ENCODE measurements at places on chromosomes 2 and 18. TPM values are rescaled to one million over a fixed set of nuclear protein-coding genes. Genes with fewer than 3 reads are reported as not detected.
A peak's percentile ranks its signal among the peaks of the same experiment; 100 is the strongest.

GRCh38 chr2:96151595-96152303, 6.5 kb upstream of the DUSP2 start:
- no peak for DNase-seq

GRCh38 chr2:128555433-128555832, 236.8 kb upstream of the HS6ST1 start:
- DNase-seq, result no peak

GRCh38 chr2:225122583-225123486, 80.6 kb upstream of the DOCK10 start:
- peak; percentile 18 for DNase-seq

DNA sequence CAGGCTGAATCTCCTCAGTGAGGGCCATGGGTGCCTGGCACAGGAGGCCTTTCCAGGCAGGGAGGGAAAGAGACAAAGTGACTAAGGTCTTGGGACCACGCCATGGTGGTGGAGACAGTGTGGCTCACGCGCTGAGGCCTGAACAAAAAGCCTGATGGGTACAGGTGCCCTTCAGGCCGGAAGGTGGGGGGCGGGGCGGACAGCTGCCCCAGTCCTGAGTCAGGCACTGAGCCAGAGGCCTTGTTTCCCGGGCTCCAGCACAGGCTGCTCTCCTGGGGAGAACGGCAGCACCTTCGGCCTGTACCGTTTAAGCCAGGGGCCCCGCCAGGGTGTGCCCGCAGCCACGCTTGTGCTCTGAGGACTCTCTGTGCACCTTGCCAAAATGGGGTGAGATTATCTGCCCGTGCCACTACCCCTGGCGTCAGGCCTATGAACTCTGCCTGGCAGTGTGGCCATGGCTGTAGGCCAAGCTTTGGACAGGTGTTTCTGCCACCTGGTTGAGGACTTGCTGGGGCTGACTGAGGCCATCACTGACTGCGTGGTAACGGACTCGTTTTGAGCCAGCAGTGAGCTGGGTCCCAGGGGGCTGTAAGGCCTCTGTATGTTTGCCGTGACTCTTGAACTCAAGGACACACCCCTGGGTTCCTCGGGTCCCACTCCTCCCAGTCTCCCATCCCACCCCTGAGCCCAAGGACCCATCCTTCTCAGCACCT, 31.7 kb upstream of the DNMT3A start:
- DNase-seq, result no peak

DNA sequence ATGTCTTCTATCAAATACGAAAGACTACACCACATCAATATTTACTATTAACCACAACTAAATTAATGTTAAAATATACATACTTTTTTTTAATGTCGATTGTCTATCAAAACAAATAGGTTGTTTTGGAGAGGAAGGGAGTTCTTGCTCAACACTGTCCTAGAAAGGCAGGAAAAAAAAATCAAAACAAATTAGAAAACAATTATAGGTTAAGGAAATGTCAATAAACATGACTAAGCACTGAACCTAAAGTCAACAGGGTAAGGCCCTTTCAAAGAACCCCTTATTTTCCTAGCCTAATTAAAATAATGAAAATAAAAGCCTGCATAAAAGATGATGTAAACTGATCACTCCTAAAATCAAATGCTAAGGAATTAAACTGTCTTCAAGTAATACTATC, 2.8 kb downstream of the CEP76 start:
- no peak for DNase-seq

DNA sequence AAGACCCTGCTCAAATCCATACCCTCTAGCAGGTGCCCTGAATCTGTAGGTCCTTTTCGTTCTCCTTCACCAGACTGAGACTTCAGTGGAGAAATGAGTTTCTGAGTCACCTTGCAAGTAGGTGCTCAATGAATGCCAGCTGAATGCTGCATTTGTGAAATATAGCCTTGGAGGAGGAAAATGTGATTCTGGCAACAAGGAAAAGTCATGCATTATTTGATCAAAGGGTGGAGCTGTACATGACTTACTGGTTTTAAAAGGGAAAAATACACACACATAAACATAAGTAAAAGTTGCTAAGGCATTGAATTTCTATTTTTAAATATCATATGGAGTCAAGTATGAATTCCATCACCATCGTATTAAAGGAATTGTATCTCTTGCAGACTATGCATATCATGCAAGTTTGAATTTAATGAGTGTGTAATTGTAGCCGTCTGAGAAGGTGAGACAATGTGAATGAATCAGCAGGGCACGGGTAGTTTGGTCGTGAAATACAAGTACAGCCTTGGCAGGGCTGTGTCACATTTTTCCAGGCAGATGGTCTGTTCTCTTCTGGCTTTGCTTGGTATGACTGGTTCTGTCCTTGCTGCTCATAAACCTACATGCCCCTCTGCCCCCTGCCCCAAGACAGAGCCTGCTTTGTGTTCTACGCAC, 160.8 kb downstream of the COL6A3 start:
- no peak for DNase-seq

DNA sequence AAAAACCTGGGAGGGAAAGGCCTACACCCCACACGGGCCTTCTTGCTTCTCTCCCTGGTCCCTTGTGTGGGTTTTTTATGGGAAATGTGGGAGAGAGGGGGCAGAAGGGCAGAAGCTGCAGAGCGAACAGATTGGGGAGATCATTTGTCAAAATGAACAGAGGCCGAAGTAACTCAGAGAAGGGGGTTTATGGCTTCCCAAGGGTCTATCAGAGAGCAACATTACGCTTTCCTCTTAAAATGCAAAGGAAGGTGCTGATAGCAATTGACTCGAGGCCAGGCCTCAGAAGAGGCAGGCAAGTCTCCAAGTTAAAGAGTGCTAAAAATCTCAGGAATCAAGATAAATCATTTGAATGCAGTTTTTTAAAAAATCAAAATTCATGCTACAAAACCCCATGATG, 101.5 kb downstream of the SGPP2 start:
- no peak for DNase-seq

DNA sequence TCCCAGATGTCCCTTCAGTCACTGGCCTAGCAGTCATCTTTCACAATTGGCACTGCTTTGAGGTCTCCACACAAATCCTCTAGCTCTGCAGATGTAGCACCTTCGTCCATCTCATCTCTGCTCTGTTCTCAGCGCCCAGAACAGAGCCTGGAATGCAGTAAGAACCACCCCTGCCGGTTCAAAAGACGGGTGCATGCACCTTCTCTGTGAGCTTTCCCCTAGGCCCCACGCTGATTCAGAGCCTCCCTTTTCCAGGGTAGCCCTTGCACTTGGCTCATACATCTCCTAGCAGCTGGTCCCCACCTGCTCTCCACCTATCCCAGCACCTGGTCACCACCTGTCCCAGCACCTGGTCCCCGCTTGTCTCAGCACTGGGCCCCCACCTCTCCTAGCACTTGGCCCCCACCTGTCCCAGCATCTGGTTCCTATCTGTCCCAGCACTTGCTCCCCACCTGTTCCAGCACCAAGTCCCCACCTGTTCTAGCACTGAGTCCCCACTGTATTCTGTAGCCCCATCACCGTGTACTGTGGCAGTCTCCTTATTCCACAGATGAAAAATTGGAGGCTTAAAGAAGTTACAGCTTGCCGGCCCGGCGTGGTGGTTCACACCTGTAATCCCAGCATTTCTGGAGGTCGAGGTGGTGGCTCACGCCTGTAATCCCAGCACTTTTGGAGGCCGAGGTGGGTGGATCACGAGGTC, 4.7 kb upstream of the KCNF1 start:
- no peak for DNase-seq

DNA sequence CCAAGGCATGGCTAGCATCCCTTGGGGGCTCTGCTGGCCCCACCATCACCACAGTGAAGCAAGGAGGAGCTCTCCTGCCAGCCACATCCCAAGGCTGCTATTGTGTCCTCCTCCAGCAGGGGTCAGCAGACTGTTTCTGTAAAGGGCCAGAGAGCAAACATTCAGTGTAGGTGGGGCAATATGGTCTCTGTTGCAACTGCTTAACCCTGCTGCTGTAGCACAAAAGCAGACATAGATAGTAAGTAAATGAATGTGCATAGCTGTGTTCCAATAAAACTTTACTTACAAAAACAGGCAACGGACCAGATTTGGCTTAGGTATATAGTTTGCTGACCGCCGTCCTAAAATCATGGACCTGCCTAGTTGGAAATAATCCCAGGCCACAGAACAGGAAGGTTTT, 36.4 kb upstream of the ZBTB7C start:
- peak; percentile 82 for DNase-seq

GRCh38 chr2:177172034-177172880, 40.3 kb upstream of the HNRNPA3 start:
- no peak for DNase-seq

DNA sequence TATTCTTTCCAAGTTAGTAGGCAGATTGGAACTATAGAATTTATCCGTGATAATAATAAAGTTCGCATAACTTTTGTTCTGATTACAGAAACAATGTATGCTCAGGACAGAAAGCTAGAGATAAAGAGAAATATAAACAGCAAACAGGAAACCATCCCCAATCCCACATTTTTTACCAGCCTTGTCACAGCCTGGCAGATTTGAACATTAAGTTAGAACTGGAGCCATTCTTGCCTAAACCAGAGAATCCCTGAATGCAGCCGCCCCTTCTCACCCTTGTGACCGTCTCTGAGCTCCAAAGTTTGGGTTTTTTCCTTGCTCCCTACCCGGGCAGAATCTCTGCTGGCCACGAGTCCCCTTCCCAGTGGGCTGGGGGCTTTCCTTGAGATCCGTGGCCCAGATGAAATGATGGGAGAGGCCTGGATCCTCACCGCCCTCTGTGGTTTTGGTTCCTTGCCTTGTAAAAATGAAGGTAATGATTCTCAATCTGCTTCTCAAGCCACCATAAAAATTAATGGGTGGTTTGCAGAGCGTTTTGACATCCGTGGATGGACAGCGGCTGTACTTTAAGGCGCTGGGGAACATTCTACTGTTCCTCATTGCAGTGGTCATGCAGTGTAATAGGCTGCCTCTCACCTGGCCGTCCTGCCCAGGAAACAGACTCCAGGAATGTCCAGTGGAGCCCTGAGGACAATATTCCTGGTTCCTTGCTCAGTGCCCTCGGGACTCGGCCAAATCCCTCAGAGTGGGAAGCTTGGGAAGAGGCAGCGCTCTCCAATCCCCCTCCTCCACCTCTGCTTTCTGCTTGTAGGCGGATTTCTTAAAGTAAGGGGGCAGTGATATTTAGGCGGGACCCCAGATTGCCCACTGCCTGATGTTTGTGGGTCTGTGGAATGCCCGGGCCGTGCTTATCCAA, 1.6 kb downstream of the SH3BP4 start:
- DNase-seq, result no peak

DNA sequence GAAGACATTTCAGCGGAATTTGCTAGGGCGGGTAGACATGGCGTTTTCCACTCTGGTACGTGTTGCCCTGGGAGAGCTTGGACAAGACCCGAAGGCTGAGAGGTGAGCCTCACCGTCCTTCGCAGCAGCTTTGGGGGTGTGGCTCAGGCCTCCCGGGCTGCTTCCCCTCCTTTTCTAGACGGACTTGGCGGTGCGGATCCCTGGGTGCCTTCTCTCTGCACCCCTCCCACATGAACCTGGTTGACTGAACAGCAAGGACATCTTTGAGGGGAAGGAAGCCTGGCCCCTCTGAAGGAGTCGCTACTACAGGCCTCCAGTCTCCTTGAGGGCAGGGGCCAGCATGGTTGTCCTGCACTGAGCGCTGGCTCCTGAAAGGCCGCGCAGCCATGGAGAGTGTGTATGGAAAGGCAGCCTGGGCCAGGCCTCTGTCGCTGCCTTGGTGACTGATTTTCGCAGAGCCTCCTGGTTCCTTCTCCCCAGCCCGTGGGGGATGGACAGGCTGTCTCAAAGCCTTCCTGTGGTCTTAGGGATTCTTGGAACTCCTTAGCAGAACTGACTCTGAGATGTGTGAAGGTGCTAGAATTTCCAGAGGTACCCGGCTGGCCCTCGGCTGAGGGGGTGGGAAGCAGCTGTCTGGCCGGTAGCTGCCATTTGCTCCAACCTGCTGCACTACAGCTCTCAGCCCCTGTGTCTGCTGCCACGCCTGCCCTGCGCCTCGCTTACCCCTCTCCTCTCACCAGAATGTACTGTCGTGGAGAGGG, 9.9 kb downstream of the CNNM4 start:
- no peak for DNase-seq

GRCh38 chr2:46696966-46697829, 217.8 kb downstream of the TMEM247 start:
- no peak for DNase-seq

- no peak for DNase-seq
These were observed 929.2 kb upstream of the SOX11 start for GRCh38 chr2:4762951-4763376.

DNA sequence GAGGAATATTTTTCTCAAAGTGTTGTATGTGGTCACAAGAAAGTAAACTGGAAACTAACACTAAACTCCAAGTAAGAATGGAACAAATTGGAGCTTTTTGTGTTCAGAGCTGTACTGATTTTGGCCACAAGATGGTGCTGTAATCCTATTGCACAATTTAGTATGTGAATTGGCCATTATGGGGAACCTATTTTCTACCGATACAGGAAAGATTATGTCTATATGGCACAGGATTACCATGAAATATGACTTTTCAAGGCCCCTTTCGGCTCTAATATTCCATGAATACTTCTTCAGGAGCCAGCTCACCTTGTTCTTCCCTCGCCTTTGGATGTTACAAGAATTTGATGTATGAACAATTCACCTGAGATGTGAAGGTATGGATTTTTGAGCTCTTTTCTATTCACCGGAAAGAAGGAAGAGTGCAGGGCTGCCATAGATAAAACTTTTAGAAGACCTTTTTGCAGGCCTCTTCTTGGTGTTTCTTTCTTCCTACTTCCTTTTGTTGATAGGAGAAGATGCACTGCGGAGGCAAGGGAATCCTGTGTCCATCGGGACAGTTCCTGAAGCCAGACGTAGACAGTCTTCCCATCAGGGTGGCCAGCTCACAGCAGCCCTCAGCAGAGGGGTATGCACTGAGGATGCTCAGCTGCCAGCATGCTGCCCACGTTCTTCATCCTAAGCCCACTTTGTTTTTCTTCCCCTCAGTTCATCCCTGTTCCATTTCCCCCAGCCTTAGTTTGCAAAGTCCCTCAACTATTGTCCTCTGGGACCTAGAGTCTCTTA, 13.3 kb downstream of the MRPL44 start:
- peak; percentile 42 for DNase-seq

DNA sequence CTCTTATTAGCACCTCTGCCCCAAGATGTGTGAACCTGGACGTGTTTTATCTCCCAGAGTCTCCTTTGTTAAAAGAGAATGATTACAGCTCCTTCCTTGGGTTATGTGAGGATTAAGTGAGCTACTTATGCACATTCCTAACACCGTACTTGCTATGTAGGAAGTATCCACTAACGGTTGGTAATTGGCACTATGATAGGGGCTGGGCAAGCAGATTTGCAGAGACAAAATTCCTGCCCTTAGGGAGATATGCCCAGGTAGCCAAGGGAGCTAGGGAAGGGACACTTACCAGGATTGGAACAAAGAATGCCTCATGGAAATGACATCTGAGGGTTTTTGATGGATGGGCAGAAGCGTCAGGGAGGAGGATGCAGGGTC, 11.5 kb upstream of the ALPK2 start:
- DNase-seq, result no peak

Gene DDX1
- total RNA-seq, result 81.1 TPM

Gene RAPGEF4
- total RNA-seq, result not detected

Gene MYO7B
- 0.58 TPM for total RNA-seq

Gene NEURL3
- 1.1 TPM for total RNA-seq

Gene BCL11A
- not detected for total RNA-seq
